ENCODE measurements at places on chromosomes 7 and 10.

DNA sequence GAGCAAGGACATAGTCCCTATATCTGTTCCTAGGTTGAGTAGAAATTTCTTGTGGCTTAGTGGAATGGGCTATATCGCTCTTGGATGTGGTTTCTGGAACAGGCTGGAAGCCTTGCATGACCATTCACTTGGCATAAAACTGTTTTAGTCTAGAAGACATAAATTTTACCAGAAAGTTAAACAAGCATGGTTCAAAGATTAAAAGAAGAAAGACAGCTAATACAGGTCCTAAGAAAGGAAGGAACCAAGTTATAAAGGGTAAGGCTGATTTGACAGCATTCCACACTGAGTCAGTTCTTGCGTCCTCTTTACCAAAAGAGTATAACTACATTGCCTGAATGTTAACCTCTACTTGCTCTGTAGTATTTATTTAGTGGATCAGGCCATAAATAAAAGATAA lies 724.2 kb downstream of the SORCS1 start:
- no peak for DNase-seq

GRCh38 chr10:44466236-44466635 lies 81.3 kb upstream of the CXCL12 start:
- DNase-seq = no peak

DNA sequence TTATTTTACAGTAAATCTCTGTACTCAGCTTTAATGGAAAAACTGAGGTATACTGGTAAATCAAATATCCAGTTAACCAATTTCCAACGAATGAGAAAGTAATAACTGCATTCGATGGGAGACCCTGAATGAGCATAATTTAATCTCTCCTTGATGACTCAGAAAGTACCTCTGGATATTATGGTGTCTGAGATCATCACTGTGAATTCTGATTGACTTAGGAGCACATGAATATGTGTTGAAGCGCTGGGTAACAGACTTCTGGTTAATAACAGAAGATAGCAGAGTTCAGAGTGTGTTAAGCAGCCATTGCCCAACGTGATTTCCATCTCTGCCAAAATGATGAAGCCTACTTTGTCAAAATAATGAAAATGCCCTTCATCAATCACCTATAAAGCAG lies 116.6 kb downstream of the NRP1 start:
- no peak for DNase-seq

DNA sequence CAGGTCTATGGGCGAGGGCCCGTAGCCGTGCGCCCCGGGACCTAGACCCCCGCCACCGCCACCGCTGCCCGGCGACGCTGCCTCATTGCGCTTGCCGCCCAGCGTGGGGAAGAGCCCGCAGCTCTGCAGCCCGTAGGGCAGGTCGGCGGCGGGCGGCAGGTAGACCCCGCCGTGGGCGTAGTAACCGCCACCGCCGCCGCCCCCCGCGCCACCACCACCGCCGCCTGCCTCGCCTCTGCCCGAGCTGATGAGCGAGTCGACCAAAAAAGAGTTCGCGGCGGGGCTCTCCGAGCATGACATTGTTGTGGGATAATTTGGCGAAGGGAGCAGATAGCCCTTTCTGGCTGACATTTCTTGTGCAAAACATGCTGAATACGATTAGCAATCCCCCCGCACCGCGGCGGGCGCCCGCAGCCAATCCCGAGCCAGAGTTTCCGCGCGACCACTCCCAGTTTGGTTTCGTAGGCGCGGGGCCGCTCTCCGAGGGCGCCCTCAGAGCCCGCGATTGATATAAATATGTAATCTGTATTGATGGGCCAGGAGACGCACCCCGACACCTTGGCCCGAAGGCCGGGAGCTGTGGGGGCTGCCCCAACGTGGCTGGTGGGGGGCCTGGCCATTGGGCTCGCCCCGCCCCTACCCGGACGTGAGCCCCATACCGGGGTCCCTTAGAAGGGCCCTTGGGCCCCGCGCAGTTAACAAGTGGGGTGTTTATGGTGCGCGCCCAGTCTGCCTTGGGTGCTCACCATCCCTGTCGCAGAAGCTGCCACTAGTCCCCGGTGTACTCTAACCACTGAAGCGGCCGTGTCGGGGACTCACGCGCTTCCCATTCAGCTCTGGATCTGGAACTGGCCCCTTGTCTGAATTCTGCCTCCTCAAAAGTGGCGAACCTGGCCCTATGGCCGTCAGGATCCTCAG lies at the start of gene HOXA10:
HOXA10 (minus strand) TSS at position 365 of the 918 bp plus-strand sequence; CDS start at position 351, 14 bp downstream.
- DNase-seq = no peak

GRCh38 chr7:27245124-27245797 lies 2.7 kb downstream of the EVX1 start:
- DNase-seq = no peak

GRCh38 chr10:75852851-75853484 lies 421.5 kb downstream of the LRMDA start:
- no peak for DNase-seq

GRCh38 chr7:105600720-105601550 lies 19.6 kb upstream of the EFCAB10 start:
- no peak for DNase-seq

DNA sequence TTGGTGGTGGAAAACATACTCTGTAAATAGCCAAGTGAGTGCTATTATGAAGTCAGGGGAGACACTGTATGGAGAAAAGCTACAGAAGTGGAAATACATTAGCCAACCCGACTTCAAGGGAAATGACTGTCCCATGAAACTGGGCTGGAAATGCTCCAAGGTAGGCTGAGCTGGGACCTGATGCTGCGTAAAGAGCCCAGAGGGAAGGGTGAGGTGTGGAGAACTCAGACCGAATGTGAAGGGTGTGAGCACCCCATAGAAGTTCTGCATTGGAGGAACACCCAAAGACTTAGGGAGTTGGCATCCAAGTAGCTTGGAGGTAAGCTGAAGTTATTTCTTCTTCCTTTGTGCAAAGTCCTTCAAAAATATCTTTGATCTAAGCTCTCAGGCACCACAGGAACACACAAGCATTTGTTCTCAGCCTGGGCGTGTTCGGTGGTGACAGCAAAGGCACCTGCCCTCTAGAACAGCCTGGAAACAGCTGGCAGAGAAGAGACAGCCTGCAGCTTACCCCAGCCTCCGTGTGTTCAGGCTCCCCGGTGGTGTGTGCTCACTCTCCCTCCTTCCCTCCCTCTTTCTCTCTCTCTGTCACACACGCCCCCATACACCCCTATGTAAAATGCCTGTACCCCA lies 19.1 kb upstream of the GJD4 start:
- DNase-seq = no peak

GRCh38 chr7:94388540-94388939 lies 6.2 kb upstream of the COL1A2 start:
- no peak for DNase-seq

DNA sequence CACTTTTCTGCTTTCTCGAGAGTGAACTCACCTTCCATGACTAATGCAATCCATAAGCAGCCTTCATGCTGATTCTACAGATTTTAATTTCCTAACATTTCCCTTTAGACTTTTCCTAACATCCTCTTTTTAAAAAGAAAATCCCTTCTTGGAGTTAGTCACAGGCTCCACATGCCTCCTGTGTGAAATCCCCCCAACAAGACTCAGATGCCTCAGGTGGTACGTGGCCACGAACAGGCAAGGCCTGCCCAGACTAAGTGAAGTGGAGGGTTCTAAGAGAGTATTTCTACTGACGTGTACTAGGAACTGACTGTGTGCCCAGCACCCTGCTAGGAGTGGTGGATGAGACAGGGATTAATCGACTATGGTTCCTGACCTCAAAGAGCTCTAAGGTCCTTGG lies 125.9 kb upstream of the HPS1 start:
- no peak for DNase-seq

DNA sequence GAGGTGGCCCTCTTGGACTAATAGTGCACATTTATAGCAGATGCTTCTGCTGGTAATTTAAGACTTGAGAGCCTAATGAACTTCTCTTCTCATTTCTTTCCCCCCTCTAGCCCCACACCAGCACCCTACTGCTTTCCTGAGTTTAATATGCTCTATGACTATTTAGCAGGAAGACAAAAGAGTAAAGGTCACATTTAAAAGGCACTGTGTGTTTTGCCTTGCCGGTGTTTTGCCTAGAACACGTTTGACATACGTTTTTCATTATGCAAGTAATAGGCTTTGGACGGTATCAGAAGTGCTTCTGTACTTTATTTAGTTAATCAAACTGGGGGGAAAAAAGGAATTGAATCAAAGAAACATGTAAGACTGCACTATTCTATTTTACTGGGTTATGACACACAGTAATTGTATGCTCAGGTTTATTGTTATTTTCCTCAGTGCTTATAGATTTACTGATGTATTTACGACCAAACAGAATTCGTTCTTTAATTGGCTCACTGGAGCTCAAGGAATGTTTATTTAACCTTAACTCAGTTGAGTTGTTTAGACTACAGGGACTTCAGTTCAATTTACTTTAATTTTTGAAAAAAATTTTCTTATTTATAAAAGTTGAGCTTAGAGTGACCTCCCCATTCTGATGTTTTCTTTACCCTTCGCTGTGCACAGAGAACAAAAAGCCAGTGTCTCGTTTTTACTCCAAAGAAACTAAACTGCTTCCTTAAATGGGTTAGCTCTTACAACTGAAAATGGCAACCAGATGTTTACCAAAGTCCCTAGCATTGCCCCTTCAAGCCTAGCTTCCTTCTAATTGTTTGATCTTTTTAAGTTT lies 35.4 kb downstream of the CPED1 start:
- no peak for DNase-seq

DNA sequence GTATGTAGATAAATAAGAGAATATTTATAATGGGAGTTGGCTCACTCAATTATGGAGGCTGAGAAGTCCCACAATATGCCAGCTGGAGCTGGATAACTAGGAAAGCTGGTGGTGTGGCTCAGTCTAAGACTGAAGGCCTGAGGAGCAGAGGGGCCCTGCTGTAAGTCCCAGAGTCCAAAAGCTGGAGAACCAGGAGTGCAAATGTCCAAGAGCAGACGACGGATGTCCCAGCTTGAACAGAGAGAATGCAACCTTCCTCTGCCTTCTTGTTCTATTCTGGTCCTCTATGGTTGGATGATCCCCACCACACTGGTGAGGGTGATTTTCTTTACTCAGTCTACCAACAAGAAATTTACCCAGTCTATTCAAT lies 13.2 kb downstream of the IL2RA start:
- DNase-seq = no peak

DNA sequence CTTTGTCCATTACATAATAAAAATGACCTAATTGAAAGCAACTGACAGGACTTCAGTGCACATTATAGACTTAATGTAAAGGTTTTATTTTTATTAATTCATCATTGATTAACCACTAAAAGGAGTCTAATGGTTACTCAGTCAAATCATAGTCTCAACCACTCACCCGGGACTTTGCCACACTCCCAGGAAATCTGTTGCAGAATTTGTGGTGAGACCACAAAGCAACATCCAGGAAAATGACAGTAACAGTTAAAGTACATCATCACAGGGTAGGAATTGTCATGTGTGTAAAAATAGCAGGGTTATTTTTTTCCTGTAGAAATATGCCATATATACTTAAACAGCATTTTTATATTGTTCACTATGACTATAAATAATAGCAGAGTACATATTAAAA lies 6.3 kb upstream of the HGF start:
- DNase-seq = no peak

- no peak for DNase-seq
Measured at GRCh38 chr7:24304494-24305095, 20.6 kb downstream of the NPY start.

DNA sequence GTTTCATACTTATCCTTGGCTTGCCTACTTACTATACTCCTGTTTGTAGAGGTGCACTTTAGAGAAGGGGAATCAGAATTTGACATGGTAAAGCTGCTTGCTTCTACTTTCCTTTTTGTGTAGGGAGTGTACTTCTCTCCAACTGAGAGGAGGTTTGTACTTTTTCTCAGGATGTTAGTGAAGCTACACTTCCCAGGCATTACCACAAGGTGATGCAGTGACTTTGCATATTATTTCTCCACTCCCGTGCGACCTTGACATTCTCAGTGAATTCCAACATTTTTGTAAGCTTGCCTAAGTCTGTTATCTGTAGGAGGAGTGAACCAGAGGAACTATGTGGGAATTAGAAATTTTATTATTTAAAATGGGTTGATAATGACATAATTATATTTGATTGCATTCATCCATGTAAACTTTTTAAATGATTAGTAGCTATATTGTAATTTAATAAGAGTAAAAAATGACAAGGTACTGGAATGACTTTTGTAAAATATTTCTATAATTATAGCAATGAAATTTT lies 5.2 kb downstream of the TAX1BP1 start:
- DNase-seq = no peak

DNA sequence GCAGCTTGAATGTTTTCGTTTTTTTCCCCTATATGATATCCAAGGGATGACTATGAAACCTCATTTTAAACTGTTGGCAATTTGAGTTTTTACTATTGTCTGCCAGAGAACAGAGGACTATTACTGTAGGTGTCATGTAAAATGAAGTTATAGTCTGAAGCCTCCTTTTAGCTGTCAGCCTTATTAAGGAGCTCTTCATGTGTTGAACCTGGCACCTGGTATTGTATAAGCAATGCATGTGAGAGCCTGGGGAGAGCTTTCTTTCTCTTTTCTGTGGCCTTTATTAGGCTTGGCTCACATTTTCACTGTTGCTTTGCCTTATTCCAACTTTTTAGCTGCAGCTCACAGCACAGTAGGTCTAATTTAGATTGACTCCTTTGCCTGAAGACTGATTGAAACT lies 119.1 kb upstream of the FOXP2 start:
- DNase-seq = no peak

DNA sequence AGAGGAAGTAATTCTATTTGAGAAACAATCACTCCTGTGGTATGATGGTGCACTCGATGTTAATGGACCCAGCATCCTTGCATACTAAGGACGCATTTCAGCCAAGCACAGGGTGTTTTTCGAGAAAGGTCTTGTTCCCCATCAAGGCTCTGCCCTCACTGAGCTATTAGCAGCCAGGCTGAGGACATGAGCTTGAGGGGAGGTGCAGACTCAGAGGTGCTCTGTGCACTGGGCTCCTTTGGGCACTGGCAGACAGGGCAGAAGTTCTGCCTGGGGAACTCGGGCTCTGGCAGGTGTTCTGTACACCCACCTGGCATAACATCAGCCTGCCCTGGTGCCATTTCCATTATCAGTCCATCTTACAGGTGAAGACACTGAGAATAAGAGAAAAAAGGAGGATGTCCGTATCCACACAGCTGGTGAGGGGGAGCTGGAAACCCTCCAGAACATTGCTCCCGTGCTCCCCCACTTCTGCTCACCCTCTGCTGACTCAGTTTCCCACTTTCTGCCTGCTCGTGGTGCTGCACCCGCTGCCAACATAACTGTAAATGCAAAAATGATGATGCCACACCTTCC lies 92.7 kb upstream of the RET start:
- no peak for DNase-seq

DNA sequence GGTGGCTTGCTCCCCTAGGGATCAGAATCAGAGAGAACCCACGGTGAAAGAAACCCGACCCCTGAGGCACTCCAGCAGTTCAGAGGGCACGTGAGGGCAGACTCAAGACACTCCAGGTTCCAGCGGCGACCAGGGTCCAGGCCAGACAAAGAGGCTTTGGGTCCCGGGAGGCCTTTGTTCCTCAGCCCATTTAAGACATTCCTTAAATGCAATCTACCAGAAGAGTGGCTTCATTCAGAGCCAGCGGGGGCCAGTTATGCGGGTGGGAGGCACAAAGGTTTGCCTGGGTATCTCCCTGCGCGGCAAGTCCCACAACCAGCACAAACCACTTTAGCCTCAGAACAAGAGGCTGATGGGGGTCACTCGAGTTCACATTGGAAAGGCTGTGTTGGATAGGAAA lies 53.6 kb downstream of the AFAP1L2 start:
- DNase-seq = no peak
